ENCODE measurements at places on chromosomes 7 and 10. TPM values are rescaled to one million over a fixed set of nuclear protein-coding genes. Genes with fewer than 3 reads are reported as not detected.

GRCh38 chr10:82213784-82214183 is 338.8 kb downstream of the NRG3 start:
- H3K27me3 ChIP-seq, result no peaks in the 10 kb centered on the region
- no peaks in the 10 kb centered on the region for H3K36me3 ChIP-seq
- H3K4me3 ChIP-seq, result no peak overlapping the region
- H3K27ac ChIP-seq, result no peak overlapping the region
- H3K4me1 ChIP-seq, result no peaks in the 10 kb centered on the region
- no peak for DNase-seq

GRCh38 chr7:137127058-137127457 is 216.5 kb downstream of the PTN start:
- no peaks in the 10 kb centered on the region for H3K27me3 ChIP-seq
- H3K4me3 ChIP-seq, result no peak overlapping the region
- no peaks in the 10 kb centered on the region for H3K4me1 ChIP-seq
- DNase-seq, result no peak

- no peaks in the 10 kb centered on the region for H3K36me3 ChIP-seq
- no peak overlapping the region for H3K4me3 ChIP-seq
- DNase-seq, result peak; percentile 41
These were observed 570.7 kb downstream of the REEP3 start for GRCh38 chr10:64091897-64092296.

Gene PON1
- total RNA-seq, result not detected

GRCh38 chr10:99329304-99329553 is at the start of gene CNNM1:
CNNM1 (plus strand) TSS chr10:99329356; CDS start chr10:99329388, 32 bp downstream.
- H3K4me3 ChIP-seq, result peak within 1 kb of the TSS; percentile 46
- peaks cover 14% of the 10 kb centered on the region for H3K4me1 ChIP-seq
- H3K27ac ChIP-seq, result no peak within 1 kb of the TSS
- no peaks in the 10 kb centered on the region for H3K27me3 ChIP-seq

All from Calu3 (cell line).